Endothelial cell (in vitro differentiated cells): ENCODE measurements at places on chromosomes 6 and 20.

- DNase-seq, result no peak
Measured at GRCh38 chr20:43092386-43093088, 97.2 kb downstream of the PTPRT start.

GRCh38 chr6:27630727-27631608 lies 158.1 kb upstream of the ZNF184 start:
- DNase-seq, result peak; percentile 69

- no peak for DNase-seq
Measured at GRCh38 chr6:149895833-149896271, 2.1 kb downstream of the RAET1E start.

DNA sequence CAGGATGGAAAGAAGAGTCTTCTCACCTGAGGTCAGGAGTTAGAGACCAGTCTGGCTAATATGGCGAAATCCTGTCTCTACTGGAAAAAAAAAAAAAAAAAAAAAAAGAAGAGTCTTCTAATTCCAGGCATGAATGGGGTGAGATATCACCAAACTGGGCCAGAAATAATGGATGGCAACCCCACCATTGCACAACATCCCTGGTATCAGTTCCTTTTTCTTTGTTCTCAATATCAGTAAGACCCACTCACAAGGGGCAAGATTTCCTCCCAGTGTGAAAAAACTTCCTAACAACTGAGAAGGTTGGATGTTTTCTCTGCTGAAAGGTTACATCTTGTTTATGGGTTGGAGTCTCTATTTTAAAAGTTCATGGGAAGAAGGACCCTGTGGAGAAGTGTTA lies 23.6 kb upstream of the NR2E1 start:
- no peak for DNase-seq

DNA sequence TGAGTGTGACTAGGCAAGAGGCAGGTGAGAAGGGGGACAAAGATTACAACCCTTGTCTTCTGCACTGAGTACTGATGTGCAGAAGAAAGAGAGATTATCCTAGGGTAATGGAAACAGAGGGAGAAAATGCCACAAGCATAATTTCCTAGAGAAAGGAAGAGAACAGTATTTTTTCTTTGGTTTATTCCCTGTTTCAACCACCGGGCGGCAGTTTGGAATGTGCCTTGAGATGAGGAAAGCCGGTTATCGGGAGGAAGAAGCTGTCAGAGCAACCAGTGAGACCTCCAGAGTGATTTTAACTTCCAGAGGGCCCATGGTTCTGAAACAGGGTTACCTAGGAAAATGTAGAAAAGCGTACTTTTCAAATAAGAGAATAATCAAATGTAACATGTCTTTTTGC lies 121.4 kb downstream of the REV3L start:
- DNase-seq, result peak; percentile 57

DNA sequence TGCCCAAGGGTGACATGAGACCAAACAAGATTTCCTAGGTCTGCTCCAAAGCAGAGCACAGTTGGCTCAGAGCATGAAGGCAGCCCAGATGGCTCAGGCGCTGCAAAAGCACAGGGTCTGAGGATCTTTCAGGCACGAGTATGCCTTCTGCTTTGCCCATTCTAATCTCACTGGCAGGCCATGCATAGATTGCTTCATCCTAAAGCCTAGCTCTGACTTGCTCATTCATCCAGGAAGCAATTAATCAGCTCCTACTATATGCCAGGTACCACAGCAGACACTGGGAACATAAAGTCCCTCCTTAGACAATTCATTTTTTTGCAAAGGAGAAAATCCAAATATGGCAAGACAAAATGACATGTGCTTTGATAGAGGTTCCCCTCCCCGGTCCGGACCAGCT lies 31.2 kb downstream of the GPLD1 start:
- DNase-seq, result no peak

DNA sequence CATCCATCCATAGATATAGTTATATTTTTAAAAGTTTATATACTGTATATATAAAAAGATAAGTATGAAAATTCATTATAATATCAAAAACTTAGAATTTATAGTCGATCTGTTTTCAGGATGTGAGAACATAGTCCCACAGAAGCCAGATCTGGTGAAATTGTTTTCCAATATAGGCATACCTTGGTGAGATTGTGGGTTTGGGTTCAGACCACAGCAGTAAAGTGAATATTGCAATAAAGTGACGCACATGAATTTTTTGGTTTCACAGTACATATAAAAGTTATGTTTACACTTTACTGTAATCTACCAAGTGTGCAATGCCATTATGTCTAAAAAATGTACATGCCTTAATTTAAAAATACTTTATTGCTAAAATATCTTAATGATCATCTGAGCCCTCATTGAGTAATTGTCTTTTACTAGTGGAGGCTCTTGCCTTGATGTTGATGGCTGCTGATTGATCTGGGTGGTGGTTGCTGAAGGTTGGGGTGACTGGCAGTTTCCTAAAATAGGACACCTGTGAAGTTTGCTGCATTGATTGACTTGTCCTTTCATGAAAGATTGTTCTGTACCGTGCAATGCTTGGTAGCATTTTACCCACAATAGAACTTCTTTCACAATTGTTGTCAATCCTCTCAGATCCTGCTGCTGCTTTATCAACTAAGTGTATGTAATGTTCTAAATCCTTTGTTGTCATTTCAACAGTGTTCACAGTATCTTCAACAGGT lies 29.8 kb downstream of the AIG1 start:
- no peak for DNase-seq

GRCh38 chr6:54768494-54768893 lies 78.1 kb upstream of the FAM83B start:
- DNase-seq, result no peak
